ENCODE measurements at places on chromosomes 2 and 18.

DNA sequence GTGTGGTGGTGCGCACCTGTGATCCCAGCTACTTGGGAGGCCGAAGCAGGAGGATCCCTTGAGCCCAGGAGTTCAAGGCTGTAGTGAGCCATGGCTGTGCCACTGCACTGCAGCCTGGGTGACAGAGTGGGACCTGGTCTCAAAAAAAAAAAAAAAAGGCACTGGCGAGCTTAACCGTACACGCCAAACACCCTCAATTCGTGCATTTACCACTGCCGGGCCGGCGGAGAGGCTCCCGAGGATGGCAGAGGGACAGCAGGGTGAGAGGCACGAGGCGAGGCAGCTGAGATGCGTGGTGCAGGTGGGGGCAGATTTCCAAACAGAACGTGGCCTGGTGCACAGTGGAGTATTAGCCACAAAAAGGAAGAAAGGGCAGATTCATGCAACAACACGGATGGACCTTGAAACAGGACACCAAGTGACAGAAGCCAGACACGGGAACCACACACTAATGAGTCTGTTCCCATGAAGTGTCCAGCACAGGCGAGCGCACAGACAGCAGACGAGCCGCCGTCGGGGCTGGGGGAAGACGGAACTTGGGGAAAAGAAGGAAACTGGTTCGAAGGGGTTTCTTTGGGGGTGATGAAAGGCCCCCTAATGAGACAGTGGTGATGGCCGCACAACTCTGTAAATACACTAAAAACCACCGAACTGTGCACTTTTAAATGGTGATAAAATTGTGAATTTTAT, 27.4 kb downstream of the SLC66A2 start:
- DNase-seq = no peak

- no peak for DNase-seq
Measured at GRCh38 chr18:48405978-48406377, 3.2 kb downstream of the ZBTB7C start.

DNA sequence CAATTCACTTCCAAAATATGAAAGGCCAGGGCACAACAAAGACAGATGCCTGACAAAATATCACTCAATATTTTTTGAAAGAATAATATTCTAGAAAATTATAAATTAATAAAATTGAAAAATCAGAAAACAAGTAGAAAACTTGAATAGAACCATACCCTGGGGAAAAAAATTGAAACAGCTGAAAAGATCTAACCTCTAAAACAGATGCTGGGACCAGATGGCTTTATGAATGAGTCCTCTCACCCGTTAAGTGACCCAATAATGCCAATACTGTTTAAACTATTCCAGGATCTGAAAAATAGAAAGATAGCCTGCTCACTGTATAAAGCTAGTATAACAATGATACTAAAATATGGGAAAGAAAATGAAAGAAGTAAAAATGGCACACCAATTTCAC, 322.3 kb upstream of the VWC2L start:
- no peak for DNase-seq

GRCh38 chr2:43553341-43553855, 42.4 kb downstream of the THADA start:
- no peak for DNase-seq

- no peak for DNase-seq
Measured at GRCh38 chr18:5975111-5976002, 80.0 kb upstream of the TMEM200C start.

DNA sequence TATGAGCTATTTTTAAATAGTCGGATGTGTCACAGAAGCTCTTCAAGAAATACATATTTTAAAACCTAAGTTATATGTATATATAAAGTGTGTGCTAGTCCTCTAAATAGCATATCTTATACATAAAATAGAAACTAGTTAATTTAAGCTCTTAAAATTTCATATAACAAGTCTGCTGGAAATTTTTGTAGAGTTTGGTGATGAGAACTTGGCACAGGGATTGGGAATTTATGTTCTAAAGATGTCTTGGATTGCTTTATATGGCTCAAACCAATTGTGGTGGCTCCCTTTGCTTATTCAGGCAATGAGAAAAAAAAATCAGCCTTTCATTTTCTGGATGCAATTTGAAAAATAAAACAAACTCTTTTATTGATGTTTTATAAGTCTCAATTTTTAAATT, 142.8 kb upstream of the KCNJ3 start:
- no peak for DNase-seq

DNA sequence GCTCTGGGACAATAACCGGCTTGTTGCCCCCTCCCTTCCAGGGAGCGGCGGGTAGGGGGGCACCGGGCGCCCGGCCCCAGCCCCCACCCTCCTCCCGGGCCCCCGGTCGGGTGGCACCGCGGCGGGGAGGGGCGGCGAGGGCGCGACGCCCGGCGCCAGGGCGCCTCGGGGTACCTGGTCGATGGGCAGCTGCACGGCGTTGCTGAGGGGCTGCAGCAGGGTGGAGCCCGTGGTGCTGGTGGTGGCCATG, 193 bp downstream of the MBOAT2 start:
- DNase-seq = no peak

GRCh38 chr2:173750353-173750801, 214.8 kb downstream of the SP3 start:
- no peak for DNase-seq
